IgD-negative memory B cell (primary cell): ENCODE measurements at places on chromosomes 2 and 18. TPM values are rescaled to one million over a fixed set of nuclear protein-coding genes. Genes with fewer than 3 reads are reported as not detected.

The ONECUT2 gene
- polyA plus RNA-seq, result not detected

The NFATC1 gene
- 63.2 TPM for polyA plus RNA-seq

The HDAC4 gene
- polyA plus RNA-seq, result 2.8 TPM

The CCBE1 gene
- not detected for polyA plus RNA-seq

The VIT gene
- polyA plus RNA-seq, result 0.09 TPM

The ZSWIM2 gene
- not detected for polyA plus RNA-seq

The POTEI gene
- not detected for polyA plus RNA-seq

The SERPINB3 gene
- polyA plus RNA-seq, result not detected
